NCI-H1694 treated with DMSO at 0.1 percent for 48 hours (cell line): ENCODE measurements at places on chromosomes 1 and 21.

DNA sequence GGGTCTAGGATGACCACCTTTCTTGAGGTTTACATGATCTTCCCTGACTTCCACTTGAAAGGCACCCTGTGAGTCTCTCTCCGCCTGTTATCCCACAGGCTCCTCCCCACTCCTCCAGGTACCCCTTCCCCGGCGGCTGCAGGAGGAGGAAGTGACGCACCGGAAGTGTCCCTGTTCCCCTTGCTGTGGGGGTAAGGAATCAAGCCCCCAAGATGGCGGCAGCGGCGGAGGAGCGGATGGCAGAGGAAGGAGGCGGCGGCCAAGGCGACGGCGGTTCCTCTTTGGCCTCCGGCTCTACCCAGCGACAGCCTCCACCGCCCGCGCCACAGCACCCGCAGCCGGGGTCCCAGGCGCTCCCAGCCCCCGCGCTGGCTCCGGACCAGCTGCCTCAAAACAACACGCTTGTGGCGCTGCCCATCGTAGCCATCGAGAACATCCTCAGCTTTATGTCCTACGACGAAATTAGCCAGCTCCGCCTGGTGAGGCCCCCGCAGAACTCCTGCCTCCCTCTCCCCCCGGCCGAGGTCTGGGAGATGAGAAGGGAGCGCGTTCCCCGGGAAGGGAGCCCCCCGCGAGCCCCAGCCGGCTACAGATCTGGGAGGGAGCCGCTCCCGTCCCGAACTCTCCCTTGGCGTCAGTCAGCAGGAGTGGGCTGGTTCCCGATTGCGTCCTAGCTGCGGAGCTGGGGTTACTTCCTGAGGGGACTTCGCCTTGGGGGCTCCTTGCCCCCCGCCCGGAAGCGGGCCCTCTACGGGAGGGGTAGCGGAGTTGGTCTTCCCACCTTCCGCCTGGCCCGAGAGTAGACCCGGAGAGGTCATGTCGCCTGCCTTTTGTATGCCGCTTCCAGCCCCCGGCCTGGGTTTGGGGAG is at the start of gene FBXO28:
Gene FBXO28, plus strand, starts transcription at position 194 of the 869 bp plus-strand sequence. Its CDS starts 19 bp downstream, at position 213.
- DNase-seq = peak; percentile 91

- no peak for DNase-seq
These were observed 16.9 kb upstream of the IFNGR2 start for GRCh38 chr21:33386222-33386784.

DNA sequence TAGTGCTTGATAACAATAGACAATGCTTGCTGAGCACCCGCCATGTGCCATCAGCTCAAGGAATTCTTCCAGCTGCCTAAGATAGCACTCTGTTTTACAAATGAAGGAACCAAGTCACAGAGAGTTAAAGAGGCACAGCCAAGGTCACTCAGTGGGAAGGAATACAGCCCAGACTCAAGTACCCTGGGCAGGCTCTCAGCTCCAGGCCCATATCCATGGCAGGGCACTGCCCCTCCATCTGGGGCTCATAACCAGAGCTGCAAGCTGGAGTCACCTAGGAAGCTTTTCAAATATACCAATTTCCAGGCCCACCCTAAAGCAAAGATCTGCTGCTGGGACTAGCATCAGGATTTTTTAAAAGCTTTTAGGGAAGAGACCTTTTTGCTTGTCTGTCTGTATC is 1.6 kb downstream of the CLEC20A start:
- DNase-seq = no peak

DNA sequence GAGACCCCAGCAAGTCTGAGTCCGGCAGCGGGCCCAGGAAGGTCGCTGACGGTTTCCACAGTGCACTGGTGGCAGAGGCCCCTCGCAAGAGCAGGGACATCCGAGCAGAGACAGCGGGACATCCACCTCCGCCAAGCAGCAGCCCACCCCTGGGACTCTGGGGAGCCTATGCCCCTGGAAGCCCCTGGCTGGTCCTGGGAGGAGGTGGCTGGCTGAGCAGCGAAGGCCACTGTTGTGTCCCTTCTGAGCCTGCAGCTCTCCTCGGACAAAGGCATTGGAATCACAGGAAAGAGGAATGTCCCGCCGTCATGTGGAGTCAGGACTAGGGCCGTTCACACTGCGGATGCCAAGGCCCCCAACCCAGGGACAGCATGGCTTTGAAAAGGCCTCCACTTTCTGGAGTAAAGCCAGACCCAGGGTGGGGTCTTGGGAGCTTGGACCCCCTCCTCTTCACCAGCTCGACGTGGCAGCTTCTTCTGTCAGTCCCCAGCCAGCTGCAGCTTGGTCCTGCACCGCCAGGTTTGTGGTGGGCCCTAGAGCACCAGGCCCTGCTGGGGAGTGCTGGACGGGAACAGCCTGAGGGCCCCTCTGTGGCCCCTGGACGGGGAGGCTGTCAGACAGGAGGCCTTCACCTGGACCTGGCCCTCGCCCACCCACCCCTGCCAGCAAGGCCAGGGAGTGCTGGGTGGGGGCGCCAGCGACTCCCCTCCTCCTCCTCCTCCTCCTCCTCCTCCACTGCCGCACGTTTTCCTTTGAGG is 1.4 kb downstream of the MEGF6 start:
- DNase-seq = no peak

DNA sequence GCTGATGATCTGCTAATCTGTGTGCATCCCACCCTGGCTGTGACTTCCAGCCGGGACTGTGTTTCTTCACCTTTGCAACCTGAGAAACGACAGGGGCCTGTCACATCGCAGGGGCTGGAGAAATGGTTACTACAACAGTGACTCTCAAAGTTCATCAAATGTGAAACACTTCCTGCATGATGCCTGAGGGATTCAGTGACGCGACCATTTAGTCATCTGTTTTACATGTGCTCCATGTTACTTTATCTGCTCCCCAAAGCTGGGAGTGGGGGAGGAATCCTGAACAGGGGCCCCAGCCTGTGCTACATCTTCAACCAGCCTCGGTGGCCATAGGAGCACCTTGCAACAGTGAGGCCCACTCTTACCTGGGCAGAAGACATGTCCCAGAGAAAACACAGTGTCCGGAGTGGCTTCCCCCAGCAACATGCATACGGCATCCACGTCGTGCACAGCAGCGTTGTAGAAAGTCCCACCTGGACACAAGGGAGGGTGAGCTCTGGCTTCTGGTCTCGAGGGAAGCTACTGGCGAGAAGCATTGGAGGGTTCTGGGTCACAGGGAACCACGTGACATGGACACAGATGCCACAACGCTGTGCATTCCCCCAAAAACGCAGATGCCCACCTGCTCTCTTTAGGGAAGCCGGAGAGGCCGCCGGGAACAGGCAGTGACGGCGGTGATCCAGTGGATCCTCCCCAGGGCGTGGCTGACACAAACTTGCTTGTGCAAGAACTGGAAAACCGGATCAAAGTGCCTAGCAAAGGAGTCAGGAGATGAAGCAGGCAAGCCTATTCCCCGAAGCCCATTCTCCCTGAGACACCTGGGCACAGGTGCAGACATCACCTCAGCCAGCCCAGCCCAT is 9.6 kb upstream of the CCDC27 start:
- DNase-seq = no peak

- no peak for DNase-seq
These were observed 67.5 kb downstream of the TMEM53 start for GRCh38 chr1:44606701-44607281.

GRCh38 chr1:54571803-54572541 is 23.9 kb downstream of the ACOT11 start:
- no peak for DNase-seq

DNA sequence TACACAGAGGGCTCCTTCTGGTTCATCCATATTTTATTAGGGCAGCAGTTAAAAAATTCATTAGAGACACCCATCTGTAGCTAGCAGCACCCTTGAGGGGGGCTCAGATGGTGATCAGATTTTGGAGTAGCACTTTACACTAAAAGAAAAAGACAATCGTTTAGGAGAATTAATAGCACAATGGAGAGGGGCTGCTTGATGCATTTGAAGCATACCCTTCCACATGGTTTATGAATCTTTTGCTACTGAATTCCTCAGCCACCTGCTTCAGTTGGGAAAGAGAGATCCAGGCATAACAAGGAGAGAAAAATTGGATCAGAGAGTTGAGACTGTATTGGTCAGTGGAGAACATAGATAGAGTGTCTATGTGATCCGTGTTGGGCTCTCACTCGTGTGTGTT is 54.4 kb downstream of the DISC1 start:
- DNase-seq = no peak

DNA sequence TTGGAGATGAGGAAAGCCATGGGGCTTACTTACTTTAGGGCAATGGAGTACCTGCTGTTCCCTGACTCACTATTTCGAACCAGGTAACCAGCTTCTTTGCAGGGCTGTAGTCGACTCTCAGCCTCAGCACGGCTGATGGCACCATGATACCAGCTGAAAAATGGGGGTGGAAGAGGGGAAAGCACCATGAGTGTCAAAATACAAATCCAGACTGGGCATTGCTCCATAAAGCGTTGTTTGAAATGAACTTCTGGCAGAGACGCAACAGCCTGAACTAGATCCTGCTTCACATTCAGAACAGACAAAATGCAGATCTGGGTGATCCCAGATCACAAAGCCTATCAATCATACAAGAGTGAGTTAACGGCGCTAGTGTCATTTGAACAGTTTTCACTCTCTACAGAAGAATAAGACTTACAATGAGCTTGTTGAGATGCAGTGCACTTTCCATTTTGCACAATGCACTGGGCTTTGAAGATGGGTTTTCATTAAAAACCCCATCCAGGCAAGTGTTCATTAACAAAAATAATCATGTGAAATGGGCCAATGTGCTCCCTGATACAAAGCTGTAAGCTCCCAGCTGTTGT is 16.0 kb upstream of the TDRD10 start:
- DNase-seq = peak; percentile 36

DNA sequence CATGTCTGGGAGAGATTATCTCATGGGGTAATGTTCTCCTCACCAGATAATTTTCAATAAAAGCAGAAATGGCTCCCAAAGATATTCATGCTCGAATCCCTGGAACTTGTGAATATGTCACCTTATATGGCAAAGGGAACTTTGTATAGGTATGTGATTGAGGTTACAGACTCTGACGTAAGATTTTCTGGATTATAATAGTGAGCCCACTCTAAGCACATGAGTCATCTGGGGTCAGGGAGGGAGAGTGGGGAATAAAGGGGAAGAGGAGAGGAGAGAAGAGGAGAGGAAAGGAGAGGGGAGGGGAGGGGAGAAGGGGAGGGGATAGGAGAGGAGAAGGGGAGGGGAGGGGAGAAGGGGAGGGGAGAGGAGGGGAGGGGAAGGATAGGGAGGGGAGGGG is 1193.9 kb downstream of the PLA2G4A start:
- no peak for DNase-seq
